ENCODE measurements at places on chromosomes 12 and 14.

- DNase-seq = no peak
These were observed 59.7 kb downstream of the SLC24A4 start for GRCh38 chr14:92382677-92383076.

GRCh38 chr12:2271961-2272360 is 219.2 kb downstream of the CACNA1C start:
- no peak for DNase-seq

DNA sequence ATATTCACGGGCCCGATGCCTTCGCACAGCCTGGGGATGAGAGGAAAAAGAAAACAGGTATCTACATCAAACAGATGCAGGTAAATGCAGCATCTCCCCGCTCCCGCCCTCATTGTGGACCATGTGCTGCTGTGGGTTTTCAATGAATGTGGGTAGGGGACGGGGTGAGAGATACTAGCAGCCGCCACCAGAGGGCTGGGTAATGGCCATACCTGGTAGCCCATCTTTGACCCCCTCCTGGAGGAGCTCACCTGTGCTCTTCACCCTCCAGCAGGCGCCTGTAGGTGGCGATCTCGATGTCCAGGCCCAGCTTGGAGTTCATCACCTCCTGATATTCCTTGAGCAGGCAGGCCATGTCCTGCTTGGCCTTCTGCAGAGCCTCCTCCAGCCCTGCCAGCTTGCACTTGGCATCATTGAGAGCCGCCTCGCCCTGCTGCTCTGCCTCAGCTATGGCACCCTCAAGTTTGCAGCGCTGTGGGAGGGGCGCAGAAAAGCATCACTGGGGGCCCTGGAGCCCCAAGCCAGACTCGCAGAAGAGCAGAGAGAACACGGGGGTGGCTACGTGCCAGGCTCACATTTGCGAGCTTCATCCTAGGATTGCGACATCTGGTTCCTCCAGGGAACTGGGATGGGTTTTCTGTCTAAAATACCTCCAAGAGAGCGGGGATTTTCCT is 10.2 kb downstream of the KRT82 start:
- DNase-seq = peak; percentile 60

GRCh38 chr12:104823985-104824461 is 134.1 kb downstream of the SLC41A2 start:
- no peak for DNase-seq

GRCh38 chr14:49194067-49194466 is 392.1 kb downstream of the RPS29 start:
- DNase-seq = no peak

- no peak for DNase-seq
These were observed 347.7 kb upstream of the FLRT2 start for GRCh38 chr14:85182282-85182681.

- no peak for DNase-seq
These were observed 10.3 kb downstream of the TESPA1 start for GRCh38 chr12:54974279-54974678.

DNA sequence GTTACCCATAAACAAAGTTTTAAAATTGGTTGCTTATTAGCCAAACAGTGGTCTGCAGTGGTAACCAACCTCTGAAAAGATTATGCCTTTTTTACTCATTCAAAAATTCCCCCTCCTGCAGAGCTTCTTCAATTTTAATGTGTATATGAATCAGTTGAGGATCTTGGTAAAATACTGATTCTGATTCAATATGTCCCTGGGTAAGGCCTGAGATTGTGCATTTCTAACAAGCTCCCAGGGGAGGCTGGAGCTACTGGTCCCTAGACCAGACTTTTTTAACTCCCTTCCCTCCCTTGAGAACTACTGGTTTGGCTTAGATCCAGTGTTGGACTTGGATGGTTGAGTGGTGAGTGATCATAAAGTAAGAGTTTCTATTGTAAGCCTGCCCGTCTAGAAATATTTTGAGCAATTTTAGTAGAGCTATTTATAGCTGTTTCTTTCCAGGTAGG is 90.2 kb downstream of the FUT8 start:
- DNase-seq = peak; percentile 46

- peak; percentile 26 for DNase-seq
These were observed 16.3 kb downstream of the C2CD5 start for GRCh38 chr12:22527999-22528398.

DNA sequence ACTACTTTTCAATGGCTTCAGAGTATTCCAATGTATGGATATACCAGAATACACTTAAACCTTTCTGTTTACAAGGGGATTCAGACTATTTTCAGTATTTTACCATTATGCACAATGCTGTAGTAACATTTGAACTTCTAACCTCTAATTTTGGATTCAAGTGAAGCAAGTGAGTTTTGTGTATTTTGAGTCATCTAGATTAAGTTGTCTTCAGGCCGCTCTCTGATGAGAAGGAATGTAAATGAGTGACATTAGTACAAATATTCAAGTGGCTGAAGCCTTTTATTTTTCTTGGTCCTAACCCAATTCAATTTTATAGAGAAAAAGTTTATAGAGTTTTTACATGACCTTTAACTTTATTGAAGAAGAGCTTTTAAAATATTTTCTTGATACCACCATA is 125.6 kb downstream of the PDE3A start:
- DNase-seq = peak; percentile 52

GRCh38 chr14:87079416-87079815 is 913.6 kb downstream of the GALC start:
- DNase-seq = no peak

GRCh38 chr12:94145191-94145983 is 3.0 kb upstream of the PLXNC1 start:
- peak; percentile 30 for DNase-seq

- peak; percentile 59 for DNase-seq
These were observed 95.9 kb downstream of the OTOGL start for GRCh38 chr12:80195074-80195726.

DNA sequence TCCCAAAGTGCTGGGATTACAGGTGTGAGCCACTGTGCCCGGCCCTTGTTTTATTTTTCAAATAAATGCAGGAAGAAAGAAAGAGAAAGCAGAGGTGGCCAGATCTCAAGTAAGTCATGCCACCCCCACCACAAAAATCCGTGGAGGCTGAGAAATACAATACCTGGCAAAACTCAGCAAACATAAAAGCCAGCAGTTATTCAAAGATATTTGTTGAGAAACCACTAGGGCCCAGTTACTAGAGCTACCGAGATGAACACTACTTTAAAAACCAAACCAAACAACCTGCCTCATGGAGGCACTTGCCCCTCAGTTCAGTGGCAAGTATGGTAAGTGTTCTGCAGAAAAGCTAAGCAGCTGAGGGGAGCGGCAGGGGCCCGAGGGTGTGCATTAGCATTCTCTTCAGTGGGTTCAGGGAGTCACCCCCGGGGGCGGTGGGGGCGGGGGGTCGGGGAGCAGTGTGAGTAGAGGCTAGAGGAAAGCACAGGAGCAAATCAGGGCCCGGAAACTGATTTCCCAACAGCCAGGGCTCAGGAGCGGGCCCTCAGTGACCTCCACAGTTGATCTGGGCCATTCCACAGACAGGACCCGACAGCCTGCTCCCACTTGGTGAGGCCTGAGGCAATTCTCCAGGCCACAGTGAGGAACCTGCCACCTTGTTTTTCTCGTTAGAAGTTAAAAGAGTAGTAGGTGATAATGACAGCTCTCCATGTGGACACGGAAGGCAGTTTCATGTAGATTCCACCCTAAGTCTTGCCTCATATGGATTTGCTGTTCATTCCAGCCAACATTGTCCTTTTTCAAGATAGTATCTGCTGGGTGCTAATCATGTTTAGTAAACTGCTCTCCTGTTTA is 8.6 kb downstream of the EVL start:
- no peak for DNase-seq

GRCh38 chr14:104294983-104295680 is 156.7 kb downstream of the KIF26A start:
- DNase-seq = no peak

DNA sequence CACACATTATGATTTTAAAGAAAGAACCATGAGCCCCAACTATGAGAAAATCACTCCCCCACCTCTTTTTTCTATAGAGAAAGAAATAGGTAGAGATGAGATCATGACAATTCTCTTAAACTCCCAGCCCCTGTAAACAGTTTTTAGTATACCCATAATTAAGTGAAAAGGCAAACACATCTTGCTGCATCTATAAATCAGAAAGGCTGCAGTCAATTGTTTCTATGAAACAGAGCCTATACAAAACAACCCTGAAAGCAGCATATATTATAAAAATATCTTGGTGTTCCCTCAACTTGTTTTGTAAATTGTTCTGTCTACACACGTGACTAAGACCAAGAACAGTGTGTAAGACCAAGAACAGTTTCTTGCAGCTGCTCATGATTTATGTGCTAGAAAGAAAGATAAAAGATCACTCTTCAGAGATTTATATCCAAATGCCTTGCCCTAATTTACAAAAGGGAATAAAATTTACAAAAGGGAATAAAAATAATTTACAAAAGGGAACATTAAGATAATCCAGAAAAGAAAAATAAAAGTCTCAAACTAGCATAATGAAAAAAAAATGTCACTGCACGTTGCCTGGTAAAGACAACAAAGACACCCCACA is 4.8 kb downstream of the KITLG start:
- no peak for DNase-seq

GRCh38 chr14:37669242-37669641 is 73.8 kb downstream of the TTC6 start:
- DNase-seq = no peak

DNA sequence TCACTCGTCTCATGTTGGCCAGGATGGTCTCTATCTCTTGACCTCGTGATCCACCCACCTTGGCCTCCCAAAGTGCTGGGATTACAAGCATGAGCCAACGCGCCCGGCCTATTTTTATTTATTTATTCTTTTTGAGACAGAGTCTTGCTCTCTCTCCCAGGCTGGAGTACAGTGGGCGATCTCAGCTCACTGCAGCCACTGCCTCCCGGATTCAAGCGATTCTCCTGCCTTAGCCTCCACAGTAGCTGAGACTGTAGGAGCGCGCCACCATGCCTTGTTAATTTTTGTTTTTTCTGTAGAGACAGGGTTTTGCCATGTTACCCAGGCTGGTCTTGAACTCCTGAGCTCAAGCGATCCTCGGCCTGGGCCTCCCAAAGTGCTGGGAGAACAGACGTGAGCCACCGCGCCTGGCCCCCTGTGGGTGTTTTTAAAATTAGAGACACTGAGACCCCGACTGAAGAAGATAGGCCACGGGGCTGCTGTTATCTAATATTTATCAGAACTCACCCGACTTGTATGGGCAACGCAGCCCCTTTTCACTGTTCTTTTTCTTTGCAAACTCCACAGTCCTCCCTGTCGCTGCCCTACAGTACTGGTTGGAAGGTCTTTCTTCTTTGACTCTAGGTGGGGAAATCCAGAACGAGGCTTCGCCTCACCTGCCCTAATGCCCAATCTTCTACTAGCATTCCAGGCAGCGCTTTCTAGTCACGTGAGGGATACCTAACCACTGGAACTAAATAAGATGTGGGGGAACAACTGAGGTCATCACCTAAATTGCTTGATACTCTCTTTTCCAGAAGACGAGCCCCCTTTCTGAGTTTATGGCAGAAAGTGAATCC is 1.4 kb upstream of the GABARAPL1 start:
- DNase-seq = no peak

DNA sequence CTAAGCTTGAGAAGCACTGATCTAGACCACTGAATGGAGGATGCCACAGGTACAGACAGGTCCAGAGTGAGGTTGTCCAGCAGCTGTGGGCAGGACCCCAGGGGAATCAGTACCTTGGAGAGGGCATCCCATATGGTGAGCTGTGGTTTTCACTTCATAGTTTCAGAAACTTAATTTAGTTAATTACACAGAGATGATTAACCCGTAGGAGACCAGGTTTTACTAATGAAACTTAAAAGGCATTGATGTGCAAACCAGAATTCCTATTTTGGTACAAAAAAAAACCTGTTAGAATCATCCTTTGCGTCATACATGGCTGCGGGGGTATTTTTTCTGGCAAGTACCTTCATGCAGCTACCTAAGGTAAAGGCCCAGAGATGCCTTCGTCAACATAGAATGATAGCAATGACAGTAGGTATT is 159.3 kb downstream of the DACT1 start:
- DNase-seq = peak; percentile 28

DNA sequence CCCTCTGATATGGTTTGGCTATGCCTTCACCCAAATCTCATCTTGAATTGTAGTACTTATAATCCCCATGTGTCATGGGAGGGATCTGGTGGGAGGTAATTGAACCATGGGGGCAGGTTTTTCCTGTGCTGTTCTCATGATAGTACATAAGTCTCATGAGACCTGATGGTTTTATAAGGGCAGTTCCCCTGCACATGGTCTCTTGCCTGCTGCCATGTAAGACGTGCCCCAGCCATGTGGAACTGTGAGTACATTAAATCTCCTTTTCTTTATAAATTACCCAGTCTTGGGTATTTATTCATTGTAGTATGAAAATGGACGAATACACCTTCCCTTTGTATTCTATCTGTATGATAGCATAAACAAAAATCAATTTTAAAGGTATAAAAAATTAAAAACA is 333.4 kb upstream of the FBXO33 start:
- DNase-seq = no peak

DNA sequence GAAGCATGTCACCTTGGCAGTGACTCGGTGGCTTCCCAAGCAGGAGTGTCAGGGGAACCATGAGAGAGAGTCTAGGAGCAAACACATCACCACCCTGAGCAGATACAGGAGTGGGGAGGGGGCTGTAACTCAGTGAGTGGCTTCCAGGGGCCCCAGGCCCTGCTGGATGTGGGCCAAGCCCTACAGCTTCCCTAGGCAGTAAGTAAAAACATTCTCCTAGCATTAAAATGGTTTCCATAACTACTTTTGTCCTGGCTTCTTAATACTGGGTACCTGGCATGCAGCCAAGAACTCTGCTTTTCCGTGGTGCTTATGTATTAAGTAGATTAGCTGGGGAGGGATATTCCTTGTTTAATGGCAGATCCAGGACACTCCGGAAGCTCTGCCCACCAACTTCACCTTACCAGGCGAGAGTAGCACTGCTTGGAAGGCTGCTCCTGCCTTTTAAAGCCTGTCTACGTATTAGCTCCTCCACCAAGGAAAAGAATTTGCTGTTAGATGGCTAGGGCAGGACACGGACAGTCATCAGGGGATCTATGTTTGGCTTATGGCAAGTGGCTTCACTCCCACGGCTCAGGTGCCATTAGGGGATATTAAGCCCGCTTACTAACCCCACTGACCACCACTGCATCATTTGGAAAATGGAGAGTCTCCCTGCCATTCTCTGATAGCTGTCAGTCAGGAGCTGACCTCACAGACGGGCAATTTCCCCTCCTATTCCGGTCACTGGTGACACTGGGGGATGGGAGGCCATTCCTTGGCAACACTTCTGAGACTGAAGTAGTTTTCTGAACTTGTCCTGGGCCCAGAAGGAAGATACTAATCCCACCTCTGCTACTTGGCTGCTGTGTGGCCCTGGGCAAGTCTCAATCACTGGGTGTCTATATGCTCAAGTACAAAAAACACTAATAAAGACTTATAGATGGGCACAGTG is 22.8 kb downstream of the OTUB2 start:
- DNase-seq = no peak

- DNase-seq = peak; percentile 36
These were observed 7.6 kb upstream of the STK38L start for GRCh38 chr12:27236498-27236897.

GRCh38 chr12:113359939-113360748 is 1.8 kb downstream of the PLBD2 start:
- peak; percentile 18 for DNase-seq

- DNase-seq = peak; percentile 16
These were observed 25.5 kb downstream of the ZC2HC1C start for GRCh38 chr14:75094896-75095295.

Data from foreskin fibroblast (primary cell).